OCI-M1 (cell line): ENCODE measurements at places on chromosomes 11 and 22.

DNA sequence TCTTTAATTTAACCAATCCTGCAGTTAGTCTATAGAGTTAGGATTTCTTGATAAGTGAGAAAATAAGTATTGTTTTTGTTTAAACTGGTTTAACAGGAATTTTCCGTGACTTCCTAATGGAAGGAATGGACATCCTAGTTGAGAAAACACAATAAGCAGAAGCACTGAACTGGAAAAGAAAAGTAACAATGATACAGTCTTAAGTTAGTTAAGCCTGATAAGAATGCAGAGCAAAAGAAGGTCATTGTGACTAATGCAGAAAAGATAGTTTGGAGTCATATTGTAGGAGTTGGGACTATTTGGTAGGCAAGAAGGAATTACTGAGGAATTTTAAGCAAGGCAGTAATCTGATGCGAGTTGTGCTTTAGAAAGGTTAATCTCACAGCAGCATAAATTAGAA lies 11.7 kb downstream of the RNF141 start:
- no peak for DNase-seq

DNA sequence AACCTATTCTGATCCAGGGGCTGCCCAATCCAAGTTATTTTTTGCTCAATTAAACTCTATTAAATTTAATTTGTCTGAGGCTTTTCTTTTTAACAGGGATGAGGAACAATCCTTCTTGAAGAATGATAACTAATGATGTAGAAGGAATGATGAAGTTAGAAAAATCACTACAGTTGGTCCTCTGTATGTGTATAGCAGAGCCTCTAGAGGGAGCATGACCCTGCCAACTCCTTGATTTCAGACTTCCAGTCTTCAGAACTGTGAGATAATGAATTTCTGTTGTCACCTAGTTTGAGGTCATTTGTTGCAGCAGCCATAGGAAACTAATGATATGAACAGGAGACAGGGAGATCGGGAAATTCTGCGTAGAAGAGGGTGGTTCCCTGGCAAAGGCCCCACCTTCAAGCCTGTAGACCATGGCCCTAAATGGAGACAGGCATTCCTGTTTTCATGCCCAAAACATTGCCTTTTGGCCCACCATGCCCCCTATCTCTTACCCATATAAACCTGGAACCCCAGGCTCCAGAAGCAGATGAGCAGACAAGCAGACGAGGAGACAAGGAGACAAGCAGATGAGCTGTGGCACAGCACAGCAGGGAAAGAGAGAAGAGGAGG lies 7.7 kb upstream of the QSER1 start:
- DNase-seq: peak; percentile 66

GRCh38 chr22:46090631-46091201 lies 59.6 kb upstream of the PPARA start:
- no peak for DNase-seq

DNA sequence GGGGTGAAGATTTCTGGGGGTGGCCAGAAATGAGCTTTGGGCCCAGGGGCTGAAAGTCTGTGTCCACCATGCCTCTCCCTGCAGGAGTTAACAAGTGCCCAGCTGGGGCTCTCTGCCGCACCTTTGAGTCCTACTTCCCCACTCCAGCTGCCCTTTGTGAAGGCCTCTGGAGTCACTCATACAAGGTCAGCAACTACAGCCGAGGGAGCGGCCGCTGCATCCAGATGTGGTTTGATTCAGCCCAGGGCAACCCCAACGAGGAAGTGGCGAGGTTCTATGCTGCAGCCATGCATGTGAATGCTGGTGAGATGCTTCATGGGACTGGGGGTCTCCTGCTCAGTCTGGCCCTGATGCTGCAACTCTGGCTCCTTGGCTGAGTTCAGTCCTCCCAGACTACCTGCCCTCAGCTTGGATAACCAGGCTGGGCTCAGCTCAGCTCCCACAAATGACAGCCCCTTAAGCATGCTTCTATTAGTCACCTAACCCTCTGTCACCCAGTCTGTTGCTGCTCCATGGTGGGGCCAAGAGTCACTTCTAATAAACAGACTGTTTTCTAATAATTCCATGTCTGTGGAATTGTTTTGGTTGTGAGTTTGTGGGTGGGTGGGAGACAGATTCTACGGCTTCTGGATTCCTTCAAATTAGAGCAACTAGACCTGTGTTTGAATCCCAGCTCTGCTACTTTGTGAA lies 3.0 kb upstream of the INPPL1 start:
- DNase-seq: peak; percentile 69

- DNase-seq: peak; percentile 99
Observed at GRCh38 chr11:5280582-5281102, 10.9 kb upstream of the HBE1 start.

GRCh38 chr11:115347106-115347505 lies 157.1 kb downstream of the CADM1 start:
- no peak for DNase-seq

- no peak for DNase-seq
Observed at GRCh38 chr11:2224254-2224653, 46.1 kb downstream of the ASCL2 start.

DNA sequence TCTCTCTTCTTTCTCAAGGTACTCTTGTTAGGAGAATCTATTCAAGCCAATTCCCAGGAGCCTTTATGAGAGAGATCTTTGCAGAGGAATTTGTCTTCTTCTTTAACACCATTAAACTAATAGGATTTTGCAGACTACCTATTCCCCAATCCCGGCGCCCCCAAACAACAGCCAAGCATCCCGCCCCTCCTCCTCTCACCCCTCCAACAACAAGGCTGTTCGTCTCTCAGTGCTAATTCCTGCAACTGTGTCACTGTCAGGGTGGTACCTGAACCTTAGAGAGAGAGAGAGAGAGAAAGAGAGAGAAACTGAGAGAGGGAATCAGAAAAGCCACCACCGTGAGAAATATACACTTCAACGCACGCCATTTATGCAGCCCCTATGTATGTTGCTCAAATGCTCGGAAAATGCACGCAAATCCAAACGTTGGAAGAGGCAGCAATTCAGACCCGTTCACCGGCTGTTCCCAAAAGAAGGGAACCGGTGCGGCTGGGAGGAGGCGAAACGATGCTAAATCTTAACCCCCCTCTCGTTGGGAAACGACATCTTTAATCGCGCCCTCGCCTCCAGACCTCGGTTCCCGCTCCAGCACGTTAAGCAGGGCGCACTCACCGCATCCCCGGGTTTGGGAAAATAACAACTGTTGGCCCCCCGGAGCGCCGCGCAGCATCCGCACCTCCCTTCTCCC lies 961 bp downstream of the KCNA4 start:
- DNase-seq: no peak

DNA sequence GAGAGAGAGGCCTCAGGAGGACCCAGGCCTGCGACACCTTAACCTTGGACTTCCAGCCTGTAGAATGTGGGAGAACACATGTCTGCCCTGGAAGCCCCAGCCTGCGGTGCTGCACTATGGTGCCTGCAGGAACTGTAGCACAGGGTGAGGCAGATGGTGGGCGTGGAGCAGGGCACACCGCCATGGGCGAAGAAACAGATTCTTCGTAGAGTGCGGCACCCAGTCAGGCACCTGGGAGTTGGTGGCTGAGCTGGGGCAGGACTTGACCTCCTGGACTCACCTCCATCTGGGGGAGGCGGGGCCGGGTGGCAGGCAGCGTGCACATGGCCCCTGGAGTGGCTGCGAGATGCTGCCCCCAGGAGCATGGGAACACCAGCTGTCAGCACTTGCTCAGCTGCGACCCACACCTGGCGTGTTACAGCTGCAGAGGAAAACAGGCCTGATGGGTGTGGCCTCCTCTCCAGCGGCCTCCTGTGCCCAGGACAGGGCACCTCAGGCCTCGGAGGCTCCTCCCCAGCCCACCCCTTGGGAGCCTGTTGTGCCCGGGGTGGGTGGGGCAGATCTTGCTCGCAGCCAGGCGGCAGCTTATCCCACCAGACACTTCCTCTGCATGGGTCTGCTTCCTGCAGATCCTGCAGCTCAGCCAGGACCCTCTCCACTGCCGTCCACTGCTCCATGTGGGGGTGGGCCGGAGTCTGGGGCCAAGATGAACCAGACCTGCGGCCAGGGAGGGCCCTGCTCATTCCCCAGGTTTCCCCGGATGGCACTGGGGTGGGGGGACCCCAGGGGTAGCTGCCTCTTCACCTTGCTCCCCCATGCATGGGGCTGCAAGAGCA lies 80.4 kb downstream of the MYEOV start:
- no peak for DNase-seq

DNA sequence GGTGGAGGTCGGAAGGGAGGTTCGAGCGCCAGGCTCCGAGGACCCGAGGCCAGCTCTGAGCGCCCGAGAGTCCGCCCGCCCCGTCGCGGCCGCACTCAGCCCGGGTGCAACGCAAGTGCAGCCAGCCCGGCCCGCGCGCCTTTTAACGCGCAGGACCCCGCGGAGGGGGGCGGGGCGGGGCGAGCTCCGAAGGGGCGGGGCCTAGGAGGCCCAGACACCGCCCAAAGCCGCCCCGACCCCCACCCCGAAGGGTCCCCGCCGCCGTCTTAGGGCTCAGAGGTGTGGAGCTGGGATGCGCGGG lies at the start of gene PHOX2A:
PHOX2A (minus strand) TSS at position 117 of the 301 bp plus-strand sequence. CDS start 172 bp downstream, outside the sequence.
- DNase-seq: no peak

DNA sequence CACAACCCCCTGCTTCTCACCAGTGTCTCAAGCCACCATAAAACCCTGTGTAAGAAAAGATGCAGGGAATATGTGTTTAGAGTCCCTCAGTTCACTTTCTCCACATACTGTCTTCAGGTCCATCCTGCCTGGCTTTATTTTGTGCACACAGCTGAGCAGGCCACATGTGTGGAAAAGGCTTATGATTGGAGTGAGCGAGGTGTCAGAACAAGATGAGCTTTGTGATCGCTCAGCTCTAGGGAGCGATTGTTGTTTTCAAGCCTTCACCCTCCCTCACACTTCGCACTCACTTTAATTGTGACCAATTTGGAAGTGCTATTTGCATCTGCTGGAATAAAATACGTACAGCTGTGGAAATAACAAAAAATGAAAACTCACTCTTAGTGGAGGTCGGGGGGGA lies 931.1 kb upstream of the TENM4 start:
- DNase-seq: no peak

DNA sequence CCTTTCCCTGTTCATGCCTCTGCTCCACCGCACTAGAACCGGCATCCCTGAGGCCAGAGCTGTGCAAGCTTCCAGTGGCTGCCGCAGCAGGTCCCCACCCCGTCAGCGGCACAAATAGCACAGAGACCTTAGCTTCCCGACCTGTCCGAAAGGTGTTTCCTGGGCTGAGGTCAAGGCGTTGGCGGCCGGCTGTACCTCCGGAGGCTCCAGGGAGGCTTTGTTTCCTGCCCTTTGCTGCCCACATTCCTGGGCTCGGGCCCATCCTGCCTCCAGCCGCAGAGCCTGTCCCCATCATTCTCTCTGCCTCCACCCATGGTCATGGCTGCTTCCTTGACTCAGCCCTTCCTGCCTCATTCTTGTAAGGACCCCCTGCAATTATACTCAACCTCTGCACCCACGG lies 31.2 kb downstream of the ARHGAP8 start:
- no peak for DNase-seq

DNA sequence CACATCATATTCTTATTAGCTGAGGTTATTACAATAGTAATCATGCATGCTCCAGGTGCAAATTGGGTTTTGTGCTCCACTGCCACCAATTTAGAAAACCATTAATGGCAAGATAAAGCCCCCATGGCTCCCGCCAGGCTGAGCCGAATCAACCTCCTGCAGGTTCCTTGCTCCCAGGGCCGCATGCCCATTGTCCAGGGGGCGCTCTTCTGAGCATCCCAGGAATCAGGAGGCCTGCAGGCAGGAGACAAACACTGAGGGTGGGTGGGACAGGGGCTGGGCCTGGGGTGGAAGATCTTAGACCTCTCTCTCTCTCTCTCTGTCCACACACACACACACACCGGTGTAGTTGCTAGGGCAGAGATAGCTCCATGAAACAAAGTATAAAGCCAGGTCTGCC lies 57.4 kb downstream of the BUD13 start:
- DNase-seq: no peak

DNA sequence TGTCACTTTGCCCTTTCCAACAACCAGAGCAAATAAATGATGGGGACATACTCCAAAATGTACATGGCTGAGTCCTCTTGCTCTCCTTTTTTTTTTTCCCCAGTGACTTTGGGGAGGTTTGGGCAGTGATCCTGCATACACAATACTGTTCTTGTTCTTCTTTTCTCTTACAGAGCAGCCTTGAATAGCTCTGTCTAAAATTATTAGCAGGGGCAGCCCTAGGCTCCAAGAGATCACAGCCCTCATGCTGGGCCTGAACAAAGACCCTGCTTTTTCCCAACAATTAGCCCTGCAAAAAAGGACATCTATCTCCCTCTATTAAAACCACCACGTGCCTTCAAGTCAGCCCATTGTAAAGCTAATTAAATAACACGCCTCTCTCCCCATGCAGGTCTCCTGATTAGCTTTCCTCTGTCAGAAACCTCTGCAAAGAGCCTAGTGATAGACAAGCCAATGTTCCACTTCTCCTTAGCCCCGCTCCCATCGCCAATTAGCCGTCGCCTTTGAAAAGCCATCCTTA lies 54.7 kb downstream of the ETS1 start:
- DNase-seq: no peak

- no peak for DNase-seq
Observed at GRCh38 chr11:70159627-70160570, 43.2 kb upstream of the FADD start.

DNA sequence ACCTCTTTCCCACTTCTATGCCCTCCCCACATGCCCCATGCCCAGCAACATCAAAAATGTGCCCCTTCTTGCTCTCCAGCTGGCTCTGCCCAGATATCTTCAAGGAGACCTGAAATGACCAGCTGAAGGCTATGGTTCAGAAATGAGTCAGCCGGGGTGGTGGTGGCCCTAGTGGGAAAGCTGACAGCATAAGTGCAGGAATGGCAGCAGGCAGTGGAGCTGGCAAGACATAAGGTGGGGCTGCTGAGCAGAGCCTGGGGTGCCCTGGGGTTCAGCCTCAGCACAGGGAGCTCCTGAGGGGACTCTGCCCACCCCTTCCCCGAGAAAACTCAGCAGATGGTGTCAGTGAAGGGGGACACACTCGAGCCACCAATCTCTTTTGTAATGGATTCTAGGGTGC lies 593.4 kb downstream of the BUD13 start:
- no peak for DNase-seq

- peak; percentile 1 for DNase-seq
Observed at GRCh38 chr11:8318536-8318935, 54.9 kb upstream of the LMO1 start.

- peak; percentile 94 for DNase-seq
Observed at GRCh38 chr11:5809905-5810795, 1.4 kb downstream of the OR52N2 start.

DNA sequence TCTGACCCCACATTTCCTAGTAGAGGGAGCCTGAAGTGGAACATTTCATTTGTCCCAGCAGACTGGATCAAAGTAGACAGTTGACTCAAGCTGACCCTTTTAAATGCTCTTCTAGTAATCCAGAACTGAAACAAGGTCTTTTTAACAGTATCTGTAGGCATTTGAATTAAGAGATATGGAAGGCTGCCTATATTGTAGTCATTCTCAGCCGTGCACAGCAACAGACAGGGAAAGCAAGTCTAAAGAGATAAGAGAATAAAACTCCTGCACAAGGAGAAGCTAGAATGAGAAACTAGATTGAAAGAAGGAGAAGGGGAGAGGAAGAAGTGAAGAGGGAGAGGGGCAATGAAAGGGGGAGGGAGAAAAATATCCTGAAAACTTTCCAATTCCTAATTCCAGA lies 180.6 kb upstream of the MTMR2 start:
- peak; percentile 34 for DNase-seq

- DNase-seq: peak; percentile 25
Observed at GRCh38 chr22:27212617-27213177, 555.3 kb downstream of the MIAT start.
